ENCODE measurements at places on chromosomes 4 and X.

DNA sequence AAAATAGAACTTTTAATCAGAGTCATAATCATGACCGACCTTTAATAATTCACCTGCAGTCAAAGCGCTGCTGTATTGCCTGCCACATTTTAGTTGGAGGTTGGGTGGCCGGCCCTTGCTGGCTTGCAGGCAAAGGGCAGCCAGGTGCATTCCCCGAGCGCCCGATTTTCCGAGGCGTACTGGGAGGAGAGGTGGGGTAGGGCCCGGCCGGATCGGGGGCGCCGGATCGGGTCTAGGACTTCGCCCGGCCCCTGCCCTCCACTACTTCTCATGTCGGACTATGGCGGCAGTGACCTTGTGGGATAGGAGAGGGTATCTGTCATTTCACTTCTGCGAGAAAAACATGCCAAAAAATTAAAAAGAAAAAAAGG lies 2.5 kb upstream of the RS1 start:
- no peak for DNase-seq

DNA sequence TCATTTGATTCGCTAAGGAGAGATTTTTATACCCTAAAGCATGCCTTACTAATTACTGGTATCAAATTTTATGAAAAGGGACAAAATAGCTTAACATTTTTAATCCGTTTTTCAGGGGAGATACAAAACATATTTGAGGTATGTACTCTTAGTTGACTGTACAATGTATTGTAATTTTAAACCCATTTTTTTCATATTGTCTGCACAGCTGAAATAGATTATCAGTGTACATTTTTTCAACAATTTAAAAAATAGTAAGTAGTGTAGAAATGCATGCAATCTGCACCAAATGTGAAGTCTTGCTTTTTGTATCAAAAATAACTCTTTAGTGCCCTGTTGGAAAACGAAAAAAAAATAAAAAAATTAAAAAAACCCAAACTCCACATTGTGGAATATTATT lies 82.2 kb downstream of the TENM3 start:
- no peak for DNase-seq

- DNase-seq: no peak
Measured at GRCh38 chr4:123361195-123361861, 35.3 kb upstream of the SPRY1 start.

DNA sequence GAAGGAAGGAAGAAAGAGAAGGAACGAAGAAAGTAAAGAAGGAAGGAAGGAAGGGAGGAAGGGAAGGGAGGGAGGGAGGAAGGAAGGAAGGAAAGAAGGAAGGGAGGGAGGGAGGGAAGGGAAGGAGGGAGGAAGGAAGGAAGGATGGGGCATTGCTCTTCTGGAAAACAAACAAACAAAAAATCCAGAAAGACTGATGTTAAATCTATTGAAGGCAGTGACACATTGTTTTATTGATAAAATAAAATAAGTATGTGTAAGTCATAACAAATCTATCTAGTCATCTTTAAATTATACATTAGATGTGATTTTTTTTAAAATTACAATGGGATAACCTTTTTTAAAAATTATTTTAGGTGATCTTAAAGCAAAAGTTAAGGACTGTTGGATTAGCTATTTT lies 1245.5 kb downstream of the STIM2 start:
- no peak for DNase-seq

GRCh38 chr4:61231421-61231820 lies 31.3 kb downstream of the ADGRL3 start:
- DNase-seq: no peak

DNA sequence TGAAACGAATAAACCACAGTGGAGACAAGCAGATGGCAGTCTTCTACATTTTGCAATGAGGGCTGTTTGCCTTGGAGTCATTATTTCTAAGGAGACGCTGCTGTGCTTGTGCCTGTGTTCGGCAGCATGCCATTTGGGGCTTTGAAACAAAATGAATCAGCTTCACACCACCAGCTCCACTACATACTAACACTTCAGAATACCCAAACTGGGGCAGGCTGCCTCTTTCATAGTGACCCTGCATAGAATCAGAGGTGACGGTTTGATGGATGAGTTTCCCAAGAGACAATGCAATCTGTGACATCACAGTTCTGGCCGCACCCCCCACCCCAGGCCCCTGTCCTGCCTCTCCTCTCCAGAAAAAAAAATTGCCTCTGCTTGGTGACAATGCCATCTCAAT lies 57.1 kb upstream of the MID1 start:
- no peak for DNase-seq

DNA sequence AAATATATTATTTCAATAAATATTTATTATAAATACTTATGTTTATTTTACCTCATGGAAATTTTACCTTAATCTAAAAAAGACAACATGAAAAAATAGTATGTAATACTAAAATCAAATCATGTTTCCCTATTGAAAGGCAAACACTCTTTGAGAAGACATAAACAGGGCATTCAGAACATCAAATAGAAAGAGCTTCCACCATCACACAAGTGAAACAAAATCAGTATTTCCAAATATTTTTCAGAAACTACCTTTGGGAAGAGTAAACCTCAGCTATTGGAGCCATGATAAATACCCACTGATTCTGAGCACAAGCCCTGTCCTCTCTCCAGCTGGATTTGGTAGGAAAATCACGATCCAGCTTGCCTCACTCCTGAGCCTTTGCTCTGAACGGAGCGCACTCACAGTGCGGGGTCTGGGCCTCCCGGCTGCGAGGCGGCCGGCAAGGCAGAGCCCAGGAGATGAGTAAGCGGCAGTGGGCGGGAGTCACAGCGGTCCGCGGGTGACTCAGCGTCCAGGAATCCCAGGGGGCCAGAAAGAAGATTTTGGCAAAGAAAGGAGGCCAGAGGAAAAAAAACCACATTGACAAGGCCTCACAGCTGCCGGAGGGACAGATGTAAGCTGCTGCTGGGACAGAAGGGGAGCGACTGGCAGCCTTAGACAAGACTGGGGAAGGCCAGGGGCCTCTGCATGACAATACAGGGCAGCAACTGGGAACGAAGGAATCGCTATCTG lies 14.7 kb upstream of the ANXA5 start:
- peak; percentile 47 for DNase-seq

DNA sequence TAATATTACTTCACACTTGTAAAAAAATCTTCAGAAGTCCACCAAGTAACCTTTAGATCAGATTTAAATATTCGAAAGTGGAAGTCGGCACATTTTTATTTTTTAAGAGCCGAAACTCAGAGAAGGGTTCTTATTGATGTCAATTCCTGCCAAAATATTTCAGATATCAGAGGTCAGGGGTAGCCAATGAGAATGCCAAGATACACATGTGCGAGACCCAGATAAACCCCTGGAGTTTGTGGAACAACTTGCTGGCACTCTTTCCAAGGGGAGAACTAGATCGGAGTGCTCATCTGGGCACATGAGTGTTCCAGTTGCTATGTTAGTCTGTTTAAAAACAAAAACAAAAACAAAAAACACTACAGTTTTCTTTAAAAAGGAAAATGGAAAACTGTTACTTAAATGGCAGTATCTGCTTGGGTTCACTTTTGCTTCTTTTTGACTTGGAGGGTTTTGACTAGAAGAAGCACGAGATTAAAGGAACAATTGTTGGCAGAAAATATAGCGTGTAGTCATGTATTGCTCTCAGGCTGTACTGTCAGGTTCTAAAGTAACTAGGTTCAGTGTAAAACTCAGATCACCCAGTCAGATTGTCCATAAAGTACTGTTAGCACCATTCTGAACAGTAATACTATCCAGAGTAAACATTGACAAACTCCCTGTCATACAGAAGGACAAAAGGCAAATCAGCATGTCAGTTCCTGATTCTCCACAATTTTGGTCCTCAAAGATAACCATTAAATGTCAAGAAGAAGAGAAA lies 188.0 kb upstream of the PACRGL start:
- DNase-seq: no peak

- no peak for DNase-seq
Measured at GRCh38 chr4:53744446-53745160, 153.3 kb upstream of the LNX1 start.

DNA sequence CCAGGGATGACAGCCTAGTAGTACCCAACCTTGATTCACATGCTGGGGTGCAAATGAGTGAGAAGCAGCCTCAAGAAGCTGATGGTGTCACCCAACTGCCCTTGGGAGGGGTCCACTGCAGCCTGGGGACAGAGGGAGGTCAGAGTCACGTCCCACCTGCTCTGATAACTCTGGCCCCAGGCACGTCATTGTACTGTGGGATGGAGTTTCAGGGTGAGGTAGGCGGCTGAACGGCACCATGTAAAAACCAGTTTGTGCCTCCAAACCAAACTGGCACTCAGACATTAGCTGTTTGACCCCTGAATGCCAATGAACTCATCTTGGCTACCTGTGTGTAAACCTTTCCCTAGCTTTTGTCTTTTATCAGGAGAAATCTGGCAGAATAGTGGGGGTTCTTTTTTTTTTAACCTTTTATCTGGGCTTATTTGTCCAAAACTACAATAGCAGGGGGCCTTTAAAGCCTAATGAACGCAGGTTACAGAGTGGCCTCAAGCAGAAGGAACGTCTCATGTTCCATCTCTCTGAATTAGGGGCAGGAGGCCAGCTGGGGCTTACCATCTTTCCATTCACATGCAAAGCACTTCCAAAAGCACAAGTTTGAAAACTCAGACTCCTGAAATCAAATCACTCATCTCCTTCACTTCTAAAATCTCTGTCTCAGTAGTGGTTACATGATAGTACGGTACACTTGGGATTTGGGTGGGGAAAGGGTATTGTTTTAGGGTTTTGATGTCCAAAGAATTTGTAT lies 89.4 kb downstream of the IRF2 start:
- no peak for DNase-seq

DNA sequence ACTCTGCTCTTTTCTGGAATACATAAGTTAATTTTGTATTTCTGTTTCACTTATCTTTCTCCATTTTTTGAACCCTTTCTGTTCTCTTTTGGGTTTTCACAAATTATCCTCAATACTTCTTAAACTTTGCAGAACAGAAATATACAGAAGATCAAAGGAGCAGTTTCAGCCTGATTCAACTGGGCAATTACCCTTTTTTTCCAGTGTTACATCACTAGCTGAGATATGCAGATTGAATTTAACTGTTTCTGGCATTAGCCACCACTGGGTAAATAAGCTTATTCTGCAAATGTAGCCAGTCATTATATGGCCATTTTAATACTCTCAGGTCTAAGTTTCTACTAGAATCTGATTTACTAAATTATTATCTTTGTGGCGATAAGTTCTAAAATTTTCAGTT lies 66.9 kb upstream of the GRID2 start:
- DNase-seq: no peak

- no peak for DNase-seq
Measured at GRCh38 chrX:46649421-46650260, 76.1 kb downstream of the CHST7 start.

DNA sequence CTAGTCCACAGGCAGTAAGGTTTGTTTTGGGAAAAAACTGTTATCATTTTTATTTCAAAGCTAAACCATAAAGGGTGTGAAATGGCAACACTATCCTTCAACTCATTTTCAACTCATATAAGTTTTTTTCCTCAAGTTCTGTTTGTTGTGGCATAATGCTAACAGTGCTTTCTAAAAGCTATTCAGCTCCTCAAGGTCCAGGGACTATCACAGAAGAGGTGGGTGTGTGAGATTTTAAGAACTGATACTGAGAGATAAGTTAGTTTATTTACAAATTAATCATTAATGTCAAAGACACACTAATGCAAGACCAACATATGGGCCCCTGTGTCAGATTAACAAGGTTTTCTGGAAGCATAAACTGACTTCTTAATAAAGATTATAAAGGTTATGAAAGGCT lies 11.8 kb downstream of the UGT2B15 start:
- no peak for DNase-seq

GRCh38 chr4:187547316-187547715 lies 448.3 kb upstream of the ZFP42 start:
- DNase-seq: no peak

DNA sequence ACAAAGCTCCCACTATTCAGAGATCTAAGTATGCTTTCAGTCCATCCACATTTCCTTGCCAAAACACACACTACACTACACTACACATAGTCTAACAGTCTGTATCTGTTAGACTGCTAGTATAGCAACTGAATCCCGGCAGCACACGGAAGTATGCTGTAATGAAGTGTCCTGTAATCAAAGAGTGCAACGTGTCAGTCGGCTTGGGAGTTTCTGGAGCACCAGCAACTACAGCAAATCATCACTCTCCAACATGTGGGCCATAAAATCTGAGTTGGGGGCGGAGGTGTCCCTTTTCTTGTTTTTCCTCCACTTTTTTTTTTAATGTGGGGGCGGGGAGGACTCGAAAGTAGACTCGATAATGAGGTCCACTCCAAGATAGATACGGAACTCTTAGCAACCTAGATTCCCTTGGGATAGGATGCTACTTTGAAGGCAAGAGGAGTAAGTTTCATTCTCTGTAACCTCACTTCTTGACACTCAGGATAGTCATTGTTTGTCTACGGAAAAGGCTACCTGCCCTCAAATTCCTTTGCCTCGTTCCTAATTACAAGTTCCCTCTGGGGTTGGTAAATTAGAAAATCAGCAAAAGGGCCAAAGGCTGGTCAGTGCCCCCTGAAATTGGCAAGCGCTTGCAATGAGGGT lies 722 bp downstream of the SLC10A7 start:
- peak; percentile 3 for DNase-seq

- DNase-seq: no peak
Measured at GRCh38 chr4:126661194-126661593, 971.6 kb upstream of the INTU start.

- no peak for DNase-seq
Measured at GRCh38 chr4:14837860-14838259, 164.4 kb upstream of the CPEB2 start.

DNA sequence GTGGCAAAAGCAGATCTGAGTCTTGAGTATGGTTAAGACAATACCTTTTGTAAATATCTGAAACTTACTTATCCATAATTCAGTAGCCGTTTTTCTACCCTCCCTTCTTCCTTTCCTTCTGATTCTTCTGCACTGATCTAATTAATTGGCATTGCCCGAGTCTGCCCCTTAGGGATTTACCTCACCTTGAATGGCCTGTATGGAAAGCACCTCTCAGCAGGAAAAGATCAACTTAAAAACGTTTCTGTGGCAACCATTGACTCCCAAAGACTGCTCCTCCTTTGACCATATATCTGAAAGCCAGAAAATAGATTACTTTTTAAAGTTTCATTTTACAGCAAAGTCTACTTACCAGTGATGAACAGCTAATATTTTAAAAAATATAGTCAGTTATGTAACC lies 496.5 kb upstream of the LCORL start:
- DNase-seq: no peak

DNA sequence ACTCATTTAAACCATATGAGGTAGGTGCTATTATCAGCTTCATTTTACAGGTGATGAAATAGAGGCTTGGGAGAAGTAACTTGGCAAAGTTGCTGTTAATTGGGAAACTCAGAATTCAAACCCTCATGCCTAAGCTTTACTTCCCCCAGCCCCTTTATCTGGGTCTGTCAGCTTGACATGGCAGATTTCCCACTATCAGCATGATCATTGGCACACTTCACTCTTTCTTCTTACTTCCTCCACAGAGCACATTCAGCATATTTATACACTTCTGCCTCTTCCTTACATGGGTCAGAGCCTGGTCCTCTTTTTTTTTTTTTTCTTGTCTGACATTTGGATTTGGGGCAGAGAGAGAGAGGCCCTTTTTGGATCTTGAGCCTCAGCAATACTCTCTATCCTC lies 56.5 kb upstream of the ARX start:
- DNase-seq: no peak

GRCh38 chrX:29229802-29230201 lies 642.6 kb downstream of the IL1RAPL1 start:
- no peak for DNase-seq
